Cardiac fibroblast (primary cell): ENCODE measurements at places on chromosomes 7 and 10.

GRCh38 chr7:155161690-155162089 is 91.6 kb downstream of the HTR5A start:
- no peak for DNase-seq

GRCh38 chr7:12032146-12032545 is 178.9 kb upstream of the TMEM106B start:
- DNase-seq = no peak

DNA sequence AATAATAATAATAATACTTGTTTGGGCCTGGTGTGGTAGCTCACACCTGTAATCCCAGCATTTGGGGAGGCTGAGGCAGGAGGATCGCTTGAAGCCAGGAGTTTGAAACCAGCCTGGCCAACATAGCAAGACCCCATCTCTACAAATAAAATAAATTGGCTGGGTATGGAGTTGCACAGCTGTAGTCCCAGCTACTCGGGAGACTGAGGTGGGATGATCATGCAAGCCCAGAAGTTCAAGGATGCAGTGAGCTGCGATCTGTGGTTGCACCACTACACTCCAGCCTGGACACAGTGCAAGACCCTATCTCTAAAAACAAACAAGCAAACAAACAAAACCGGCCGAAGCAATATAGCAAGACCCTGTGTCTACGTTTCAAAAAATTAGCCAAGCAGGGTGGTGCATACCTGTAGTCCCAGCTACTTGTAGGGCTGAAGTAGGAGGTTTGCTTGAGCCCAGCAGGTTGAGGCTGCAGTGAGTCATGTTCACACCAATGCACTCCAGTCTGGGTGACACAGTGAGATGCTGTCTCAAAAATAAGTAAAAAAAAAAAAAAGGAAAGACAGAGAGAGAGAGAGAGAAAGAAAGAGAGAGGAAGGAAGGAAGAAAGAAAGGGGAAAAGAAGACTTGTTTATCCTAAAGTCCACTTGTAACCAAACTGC is 85.6 kb upstream of the KDM7A start:
- DNase-seq = no peak

- DNase-seq = peak; percentile 89
Observed at GRCh38 chr10:80509403-80510161, 28.1 kb upstream of the SH2D4B start.

DNA sequence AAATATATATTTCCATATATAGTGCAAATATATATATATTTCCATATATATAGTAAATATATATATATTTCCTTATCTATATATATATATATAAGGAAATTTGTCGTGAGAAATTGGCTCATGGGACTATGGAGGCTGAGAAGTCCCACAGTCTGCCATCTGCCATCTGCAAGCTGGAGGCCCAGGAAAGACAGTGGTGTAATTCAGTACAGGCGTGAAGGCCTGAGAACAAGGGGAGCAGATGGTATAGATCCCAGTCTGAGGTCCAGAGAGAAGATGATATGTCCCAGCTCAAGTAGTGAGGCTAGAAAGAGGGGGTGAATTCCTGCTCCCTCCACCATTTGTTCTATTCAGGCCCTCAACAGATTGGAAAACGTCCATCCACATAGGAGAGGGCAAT is 78.9 kb downstream of the MTPN start:
- DNase-seq = no peak

GRCh38 chr7:131145026-131145425 is 182.7 kb upstream of the MKLN1 start:
- DNase-seq = peak; percentile 34

GRCh38 chr10:598415-599170 is 90.9 kb downstream of the DIP2C start:
- peak; percentile 78 for DNase-seq
